ENCODE measurements at places on chromosomes 4 and X.
A peak's percentile ranks its signal among the peaks of the same experiment; 100 is the strongest.

DNA sequence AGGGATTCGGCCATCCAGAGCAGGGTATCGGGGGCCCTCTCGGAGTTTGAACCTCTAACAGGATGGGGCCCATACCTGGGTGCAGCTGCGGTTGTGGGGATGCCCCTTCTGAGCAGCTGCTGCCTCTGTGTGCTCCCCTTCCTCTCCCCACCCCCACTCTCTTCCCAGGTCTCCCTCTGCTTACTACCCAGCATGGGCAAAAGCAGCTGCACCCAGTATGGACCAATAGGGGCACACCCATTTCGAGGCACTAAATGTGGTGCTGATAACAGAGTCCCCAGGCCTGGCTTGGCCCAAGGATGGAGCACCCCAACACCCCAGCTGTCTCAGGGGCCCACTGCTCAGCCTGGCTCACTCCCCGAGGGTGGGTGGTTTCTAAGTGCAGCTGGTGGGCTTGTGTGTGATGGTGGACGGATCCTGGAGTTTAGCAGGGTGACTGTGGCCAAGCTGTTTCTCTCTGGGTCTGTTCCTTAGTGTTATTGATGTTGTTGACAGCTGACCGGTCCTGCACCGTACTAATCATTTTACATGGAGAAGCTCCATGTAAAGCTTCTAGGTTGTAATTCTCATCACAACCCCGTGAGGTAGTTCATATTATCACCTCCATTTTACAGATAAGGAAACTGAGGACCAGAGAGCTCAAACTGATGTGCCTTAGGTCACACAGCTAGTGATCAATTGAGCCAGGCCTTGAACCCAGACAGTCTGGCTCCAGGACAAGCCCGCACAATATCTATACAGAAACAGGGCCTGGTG is 13.1 kb upstream of the KIAA0232 start:
- no peak for DNase-seq

DNA sequence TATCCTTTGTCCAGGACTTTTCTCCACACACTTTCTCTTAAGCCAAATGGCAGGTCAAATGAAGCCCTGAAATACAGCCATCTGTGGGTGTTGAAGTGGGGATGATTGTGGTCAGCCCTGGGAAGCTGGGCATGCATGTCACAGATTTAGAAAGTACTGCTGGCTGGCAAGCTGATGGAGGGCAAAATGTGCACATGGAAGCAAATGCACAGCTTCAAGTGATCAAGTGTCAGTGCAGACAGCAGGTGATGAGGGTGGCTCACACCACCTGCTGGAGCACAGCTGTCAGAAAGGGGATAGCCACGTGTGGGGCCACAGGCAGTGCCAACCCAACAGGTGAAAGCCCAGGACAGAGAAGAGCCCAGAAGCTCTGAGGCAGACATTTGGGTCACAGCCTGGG is 40.3 kb upstream of the ATXN3L start:
- no peak for DNase-seq

DNA sequence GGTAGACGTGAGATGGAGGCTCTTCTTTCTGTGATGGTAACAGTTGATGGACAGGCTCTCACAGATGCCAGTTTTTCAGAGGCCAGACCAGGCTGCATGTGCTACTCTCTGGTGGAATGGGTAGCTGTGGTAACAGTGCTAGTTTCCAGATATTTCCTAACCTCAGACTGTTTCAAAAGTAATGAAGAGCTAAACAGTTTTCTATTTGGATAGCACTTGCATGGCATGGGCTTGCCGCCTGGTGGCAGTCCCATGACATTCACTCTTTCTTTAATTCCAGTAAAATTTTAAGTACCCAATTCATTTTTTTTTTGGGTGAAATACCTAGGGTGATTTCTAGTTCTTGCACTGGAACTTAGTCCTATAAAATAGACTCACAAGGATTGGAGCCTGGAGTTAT is 220.2 kb upstream of the MAD2L1 start:
- peak; percentile 13 for DNase-seq

DNA sequence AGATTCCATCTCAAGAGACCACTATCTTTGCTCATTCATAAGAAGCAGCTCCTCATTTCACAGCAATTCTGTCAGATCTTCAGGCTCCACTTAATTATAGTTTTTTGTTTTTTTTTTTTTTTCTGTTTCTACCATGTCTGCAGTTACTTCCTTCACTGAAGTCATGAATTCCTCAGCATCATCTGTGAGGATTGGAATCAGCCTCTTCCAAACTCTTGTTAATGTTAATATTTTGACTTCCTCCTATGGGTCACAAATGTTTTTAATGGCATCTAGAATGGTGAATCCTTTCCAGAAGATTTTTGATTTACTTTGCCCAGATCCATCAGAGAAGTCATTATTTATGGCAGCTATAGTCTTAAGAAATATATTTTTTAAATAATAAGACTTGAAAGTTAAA is 53.1 kb downstream of the BMP2K start:
- no peak for DNase-seq

GRCh38 chrX:50333308-50333707 is 128.7 kb downstream of the CCNB3 start:
- no peak for DNase-seq

Measured in HT1080 (cell line).